CD4-positive, alpha-beta memory T cell (primary cell): ENCODE measurements at places on chromosomes 1 and 21. TPM values are rescaled to one million over a fixed set of nuclear protein-coding genes. Genes with fewer than 3 reads are reported as not detected.
A peak's percentile ranks its signal among the peaks of the same experiment; 100 is the strongest.

The TNFRSF8 gene
- not detected for total RNA-seq

GRCh38 chr1:232598133-232598532 is 31.8 kb downstream of the SIPA1L2 start:
- DNase-seq = no peak

DNA sequence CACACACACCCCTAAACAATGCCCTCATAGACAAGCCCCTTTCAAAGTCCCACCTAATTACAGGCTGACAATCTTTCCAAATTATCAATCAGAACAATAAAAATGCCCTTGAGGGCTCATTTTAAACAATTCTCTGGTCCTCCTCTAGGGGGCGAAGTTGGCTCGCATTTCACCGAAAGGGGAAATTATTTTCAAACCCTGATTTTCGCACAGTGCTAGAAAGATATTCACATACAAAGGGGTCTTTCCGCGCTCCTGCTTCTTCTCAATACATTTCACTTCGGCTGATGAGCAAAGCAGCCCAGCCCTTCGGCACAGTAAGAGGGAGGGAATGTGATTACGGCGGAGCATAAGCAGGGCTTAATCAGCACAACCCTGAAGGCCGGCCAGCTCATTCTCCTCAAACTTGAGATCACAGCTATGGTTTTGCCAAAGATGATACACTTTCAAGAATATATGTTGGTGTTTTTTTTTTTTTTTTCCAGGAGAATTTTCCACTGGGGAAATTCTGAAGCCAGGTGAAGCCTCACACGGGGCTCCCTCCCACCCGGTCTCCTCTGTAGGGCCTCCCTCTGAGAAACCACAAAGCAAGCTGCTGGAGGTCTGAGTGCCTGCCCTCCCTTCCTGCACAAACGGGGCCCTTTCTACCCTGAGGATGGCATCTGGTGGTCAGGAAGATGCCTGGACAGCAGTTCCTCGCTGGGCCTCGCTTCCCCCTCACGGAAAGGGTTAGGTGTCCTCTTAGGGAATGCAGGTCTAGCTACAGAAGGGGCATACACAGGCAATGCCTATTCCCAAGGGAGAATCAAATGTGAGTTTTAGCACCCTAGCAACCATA is 66.9 kb downstream of the GNG12 start:
- peak; percentile 33 for DNase-seq

DNA sequence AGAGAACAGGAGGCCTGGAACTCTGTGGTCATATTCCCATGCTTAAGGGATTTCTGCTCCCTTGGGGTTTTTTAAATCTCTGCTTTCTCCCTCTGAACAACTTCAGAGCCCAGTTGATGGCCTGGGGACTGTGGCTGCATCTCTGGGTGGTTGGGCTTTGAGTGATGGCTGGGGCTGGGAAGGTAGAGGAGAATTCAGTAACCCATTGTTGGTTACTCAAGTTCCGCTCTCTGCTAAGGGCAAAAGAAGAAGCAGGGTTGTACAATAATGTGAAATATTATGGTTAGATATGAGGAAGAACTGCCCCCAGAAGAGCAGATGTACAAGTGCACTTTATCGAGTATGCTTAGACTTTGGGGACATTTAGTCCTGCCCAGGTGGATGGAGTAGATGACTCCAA is 72.1 kb upstream of the CNTN2 start:
- DNase-seq = no peak

DNA sequence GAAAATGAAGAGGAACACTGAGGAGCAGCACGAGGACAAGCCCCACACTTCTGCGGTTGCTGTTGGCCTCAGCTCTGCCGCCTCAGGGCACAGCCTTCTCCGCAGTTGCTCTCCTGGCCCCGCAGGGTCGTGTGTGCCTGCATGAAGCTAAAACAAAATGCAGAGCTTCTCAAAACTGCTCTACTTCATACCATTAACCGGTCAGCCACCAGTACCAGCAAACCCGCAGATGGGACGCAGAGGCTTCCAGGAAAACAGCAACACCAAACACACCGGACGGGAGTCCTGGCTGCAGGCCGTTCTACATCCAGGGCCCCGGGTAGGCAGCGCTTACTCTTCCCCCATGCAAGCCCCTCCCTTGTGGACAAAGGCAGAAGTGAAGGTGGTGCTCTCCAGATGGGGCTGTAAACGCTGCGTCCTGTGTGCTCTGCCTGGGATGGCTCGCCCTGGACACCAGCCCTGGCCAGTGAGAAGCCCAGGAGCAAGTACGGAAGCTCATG is 7.1 kb upstream of the C1orf159 start:
- DNase-seq = no peak

The AADACL3 gene
- not detected for total RNA-seq

GRCh38 chr1:169345511-169345910 is 22.1 kb downstream of the NME7 start:
- DNase-seq = no peak

DNA sequence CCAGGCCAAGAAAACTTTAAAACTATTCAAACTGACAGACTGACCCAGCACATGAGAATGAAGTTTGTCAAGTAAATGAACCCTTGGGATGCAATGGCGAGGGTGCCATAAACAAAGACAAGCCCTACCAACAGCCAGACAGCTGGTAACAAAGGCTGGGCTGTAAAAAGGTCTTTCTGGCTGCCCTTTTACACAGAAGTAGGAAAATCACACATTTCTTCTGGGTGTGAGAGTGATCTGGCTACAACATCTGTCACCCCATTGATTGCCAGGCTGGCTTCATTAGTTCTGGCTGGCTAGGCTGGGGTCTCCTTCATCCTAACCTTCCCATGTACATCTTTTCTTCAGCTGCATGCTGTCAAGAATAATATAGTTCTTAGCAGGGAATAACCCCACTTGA is 83.6 kb upstream of the FOXD3 start:
- DNase-seq = no peak

DNA sequence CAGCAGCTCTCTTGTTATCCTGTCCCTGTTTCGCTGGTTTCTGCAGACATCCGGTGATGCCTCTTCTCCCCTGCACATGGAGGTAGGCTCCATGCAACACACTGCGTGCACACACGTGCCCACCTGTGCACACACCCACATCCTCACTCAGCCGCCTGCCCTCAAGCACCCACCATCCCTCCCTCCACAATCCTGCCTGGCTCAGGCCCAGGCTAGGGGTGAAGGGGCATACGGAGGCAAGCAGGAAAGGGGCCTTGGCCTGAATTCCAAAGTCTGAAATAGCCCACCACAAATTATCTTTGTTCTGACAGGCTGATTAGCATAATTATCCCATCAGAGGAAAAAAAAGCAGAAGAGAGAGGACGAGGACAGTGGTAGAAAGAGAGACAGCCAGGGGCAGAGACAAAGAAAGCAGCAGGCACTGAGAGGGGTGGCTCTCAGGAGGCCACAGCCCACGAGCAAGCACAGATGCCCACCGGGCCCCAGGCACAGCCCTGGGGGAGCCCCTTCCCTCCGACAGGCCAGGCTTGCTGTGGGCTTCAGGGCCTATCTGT is 73.2 kb downstream of the GRIK3 start:
- no peak for DNase-seq

- no peak for DNase-seq
These were observed 26.2 kb upstream of the ZC3H12A start for GRCh38 chr1:37448185-37448584.

The ZYG11A gene
- total RNA-seq = not detected

GRCh38 chr1:102941366-102941947 is 166.9 kb downstream of the COL11A1 start:
- no peak for DNase-seq
